NCI-H1092 (cell line): ENCODE measurements at places on chromosomes 4 and X.

- DNase-seq = no peak
Measured at GRCh38 chr4:100367451-100367850, 150.4 kb downstream of the EMCN start.

DNA sequence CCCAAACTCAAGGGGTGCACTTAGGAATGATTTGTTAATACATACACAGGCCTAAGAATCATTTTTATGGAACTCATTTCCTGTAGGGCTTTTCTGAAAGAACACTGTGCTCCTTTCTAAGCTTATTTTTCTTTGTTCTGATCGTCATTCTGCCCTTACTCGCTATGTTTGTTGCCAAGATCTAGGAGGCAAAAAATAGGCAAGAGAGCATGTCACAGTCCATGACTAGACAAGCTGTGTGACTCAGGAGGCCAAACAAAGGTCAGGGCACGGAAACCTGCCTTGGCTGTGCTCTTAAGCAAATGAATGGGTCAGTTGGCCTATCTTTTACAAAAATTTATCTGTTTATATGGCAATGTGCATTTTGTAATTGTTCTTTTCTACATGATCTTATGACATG, 42.5 kb upstream of the C1GALT1C1 start:
- no peak for DNase-seq

DNA sequence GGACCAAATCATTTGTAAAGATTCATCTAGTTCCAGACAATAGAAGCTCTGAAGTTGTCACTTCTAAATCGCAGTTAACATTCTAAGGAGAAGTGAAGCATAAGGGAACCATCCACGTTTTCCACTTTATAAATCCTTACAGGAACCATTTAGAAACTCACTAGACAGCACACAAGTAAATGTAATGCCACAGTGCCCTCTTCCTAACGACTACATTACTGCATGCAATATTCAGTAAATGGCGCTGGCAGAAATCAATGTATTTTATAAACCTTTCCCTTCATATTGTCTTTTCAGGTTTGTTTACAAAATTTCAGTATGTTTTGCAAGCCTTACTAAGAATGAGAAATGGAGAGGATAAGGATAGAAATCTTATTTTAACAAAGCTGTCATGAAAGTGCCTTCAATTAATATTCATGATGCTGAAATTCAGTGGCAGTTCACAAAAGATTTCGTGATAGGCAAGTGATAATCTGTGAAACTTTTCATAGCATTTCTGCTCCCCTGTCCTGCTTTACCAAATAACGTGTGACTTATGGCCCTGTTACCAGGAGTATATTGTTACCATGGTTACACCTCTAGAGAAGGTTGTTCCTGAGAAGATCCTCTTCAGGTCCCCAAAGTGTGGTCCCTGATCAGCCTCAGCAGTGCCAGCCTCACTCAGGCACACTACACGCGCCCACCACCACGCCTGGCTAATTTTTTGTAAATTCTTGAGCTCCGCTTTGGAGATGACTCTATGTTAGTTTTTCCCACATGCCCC, 54.2 kb downstream of the TMA16 start:
- no peak for DNase-seq

DNA sequence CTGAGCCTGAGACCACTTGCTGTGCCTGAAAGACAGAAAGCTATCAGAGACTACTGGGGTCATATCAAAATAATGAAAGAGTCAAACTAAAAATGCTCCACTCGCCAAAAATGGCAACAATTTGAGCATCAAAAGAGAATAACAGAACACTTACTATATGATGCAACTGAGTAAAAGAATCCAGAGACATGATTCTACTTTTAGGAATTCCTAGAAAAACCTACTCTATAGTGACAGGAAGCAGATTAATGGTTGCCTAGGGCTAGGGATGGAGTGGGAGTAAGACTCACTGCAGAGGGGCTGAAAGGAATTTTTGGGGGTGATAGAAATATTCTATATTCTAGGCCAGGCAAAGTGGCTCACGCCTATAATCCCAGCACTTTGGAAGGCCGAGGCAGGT, 29.4 kb upstream of the SLAIN2 start:
- DNase-seq = no peak

- no peak for DNase-seq
Measured at GRCh38 chr4:148240241-148240640, 202.0 kb downstream of the NR3C2 start.

- no peak for DNase-seq
Measured at GRCh38 chrX:545452-545885, 85.1 kb upstream of the SHOX start.

DNA sequence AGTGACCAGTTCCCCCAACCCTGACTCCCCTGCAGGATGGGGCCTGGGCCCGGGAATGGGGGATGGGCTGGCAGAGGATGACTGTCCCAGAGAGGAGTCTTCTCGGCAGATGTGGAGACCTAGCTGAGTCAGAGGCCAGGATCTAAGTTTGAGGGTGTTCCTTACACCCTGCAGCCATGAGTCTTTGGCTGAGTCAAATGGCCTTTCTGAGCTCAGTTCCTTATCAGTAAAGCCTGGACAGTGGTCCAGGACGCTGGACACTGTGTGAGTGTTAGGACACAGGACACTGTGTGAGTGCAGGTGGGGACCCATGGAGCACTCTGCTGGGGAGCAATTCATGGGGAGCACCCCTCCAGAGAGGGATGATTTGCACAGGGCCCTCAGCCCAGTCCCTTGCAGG, 5.0 kb downstream of the IL9R start:
- DNase-seq = no peak

DNA sequence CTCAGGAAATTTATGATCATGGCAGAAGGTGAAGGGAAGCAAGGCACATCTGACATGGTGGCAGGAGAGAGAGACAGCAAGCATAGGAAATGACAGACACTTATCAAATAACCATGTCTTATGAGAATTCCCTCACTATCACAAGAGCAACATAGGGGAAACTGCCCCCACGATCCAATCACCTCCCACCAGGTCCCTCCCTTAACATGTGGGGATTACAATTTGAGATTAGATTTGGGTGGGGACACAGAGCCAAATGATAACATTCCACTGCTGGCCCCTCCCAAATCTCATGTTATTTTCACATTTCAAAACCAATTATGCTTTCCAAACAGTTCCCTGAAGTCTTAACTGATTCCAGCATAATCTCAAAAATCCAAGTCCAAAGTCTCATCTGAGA, 8.2 kb upstream of the TMA16 start:
- no peak for DNase-seq

DNA sequence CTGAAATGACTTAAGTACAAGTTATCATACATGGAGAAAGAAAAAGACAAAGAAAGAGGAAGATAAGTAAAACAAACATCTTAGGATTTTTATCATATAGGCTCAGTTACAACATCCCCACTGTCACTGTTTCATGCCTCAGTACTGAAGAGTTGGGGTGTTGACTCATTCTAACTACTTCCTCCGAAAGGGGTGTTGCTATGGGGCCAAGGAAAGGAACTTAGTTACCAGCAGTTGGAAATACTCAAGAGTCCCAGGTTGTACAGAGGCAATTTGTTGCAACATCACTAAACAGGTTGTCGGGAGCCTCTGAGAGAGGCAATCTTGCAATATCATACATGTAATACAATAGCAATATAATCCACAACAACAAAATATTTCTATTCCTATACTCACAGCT, 1264.7 kb downstream of the PCDH7 start:
- no peak for DNase-seq

- DNase-seq = no peak
Measured at GRCh38 chrX:153454901-153455550, 9.2 kb upstream of the TREX2 start.

- DNase-seq = no peak
Measured at GRCh38 chrX:102866981-102867656, 70.0 kb upstream of the RAB40AL start.

- no peak for DNase-seq
Measured at GRCh38 chr4:47711183-47711582, 126.7 kb downstream of the CORIN start.

DNA sequence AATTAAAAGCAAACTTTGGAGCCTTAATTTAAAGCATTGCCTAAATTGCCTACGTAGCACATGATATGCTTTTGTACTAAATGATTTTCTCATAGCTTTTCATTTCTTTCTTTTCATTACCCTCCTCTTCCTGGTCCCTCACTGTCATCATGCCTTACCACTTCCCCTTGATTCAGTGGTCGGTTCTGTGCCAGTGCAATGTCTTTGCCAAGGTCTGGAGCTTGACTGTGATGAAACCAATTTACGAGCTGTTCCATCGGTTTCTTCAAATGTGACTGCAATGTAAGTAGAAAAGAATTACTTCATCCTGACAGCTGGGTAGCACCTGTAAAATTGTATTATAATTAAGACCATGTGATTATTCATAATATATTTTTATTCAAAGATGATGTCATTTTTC, 72.5 kb downstream of the C4orf46 start:
- DNase-seq = no peak
